ENCODE measurements at places on chromosomes 3 and 15.

DNA sequence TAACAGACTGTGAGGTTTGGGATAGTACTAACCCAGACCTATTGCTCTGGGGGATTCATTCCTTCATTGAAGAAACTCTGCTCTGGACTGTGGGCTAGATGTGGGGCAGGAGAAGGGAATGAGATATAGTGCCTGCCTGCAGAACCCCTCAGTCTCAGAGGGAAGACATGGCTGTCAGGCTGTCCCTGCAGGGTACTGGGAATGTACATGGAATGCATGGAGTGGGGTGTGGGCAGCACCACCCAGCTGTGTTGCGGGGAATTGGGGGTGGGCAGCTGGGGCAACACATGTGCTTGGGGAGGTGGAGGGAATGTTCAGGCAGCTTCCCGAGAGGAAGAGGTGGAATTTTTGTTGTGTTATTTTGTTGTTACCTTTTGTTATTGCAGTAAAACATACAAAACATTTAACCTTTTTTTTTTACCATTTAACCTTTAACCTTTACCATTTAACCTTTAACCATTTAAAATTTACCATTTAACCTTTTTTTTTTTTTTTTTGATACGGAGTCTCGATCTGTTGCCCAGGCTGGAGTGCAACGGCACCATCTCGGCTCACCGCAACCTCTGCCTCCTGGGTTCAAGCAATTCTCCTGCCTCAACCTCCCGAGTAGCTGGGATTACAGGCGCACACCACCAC, 7.3 kb downstream of the PAQR5 start:
- no peaks in the 10 kb centered on the region for H3K4me1 ChIP-seq
- H3K27me3 ChIP-seq, result peaks cover 11% of the 10 kb centered on the region
- no peak overlapping the region for H3K4me3 ChIP-seq

DNA sequence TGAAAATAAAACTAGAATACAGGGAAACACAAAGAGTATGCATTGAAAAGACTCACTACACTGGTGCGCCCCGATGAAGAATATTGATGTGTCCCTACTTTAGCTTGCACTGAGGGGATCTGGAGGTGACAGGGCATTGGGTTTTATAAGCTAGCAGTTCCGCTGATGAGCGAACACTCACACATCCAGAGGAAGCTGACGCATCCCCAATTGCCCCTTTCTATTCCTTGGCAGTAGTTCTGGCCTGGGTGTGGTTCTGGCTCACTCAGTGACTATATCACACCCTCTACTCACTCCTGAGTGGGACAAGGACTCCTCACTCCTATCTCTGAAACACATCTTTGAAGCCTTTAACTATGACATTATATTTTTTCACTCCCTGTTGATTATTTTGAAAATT, 71.0 kb downstream of the B3GNT5 start:
- H3K27me3 ChIP-seq, result no peaks in the 10 kb centered on the region
- no peak overlapping the region for H3K4me3 ChIP-seq
- no peaks in the 10 kb centered on the region for H3K36me3 ChIP-seq

GRCh38 chr3:20480786-20481365, 294.9 kb upstream of the SGO1 start:
- no peaks in the 10 kb centered on the region for H3K27me3 ChIP-seq
- no peak overlapping the region for H3K4me3 ChIP-seq
- DNase-seq, result no peak
- no peaks in the 10 kb centered on the region for H3K36me3 ChIP-seq

GRCh38 chr3:100465892-100466777, 26.3 kb upstream of the TMEM45A start:
- no peaks in the 10 kb centered on the region for H3K4me1 ChIP-seq
- H3K27ac ChIP-seq, result no peak overlapping the region
- H3K4me3 ChIP-seq, result no peak overlapping the region
- H3K36me3 ChIP-seq, result no peaks in the 10 kb centered on the region

GRCh38 chr3:76369170-76369569, 583.8 kb upstream of the ZNF717 start:
- no peaks in the 10 kb centered on the region for H3K36me3 ChIP-seq
- no peaks in the 10 kb centered on the region for H3K27me3 ChIP-seq
- no peak for DNase-seq

- no peak overlapping the region for H3K27ac ChIP-seq
- no peaks in the 10 kb centered on the region for H3K36me3 ChIP-seq
- H3K4me1 ChIP-seq, result no peaks in the 10 kb centered on the region
Measured at GRCh38 chr3:99118381-99118780, 216.9 kb upstream of the DCBLD2 start.

All from tibial nerve (tissue), 4 donors.